ENCODE measurements at places on chromosomes 13 and 19.

DNA sequence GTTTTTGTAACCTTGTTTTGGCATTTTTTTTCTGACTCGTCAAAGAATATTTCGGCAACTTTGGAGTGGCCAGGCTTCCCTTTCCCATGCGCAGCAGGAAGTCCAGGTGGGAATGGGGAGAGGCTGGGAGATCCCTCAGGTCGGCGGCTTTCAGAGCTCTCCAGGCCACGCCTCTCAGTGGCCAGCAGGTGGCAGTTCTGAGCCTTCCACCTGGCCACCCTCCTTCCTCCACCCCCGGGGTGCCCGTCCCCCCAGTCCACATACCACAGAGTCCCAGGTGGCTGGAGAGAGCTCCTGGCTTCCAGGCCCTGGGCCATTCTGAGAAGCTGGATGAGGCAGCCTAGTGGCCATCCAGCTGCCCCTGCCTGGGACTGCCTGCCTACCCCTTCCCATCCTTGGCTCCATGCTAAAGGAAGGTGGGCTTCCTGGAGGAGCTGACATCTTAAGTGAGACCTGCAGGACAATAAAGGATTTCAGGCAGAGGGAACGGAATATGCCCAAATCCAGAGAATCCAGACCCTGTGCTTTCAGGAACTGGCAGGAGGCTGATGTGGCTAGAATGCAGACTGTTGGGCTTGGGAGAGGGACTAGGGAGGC is 46.3 kb downstream of the CCNE1 start:
- DNase-seq = no peak

- no peak for DNase-seq
Observed at GRCh38 chr19:41563854-41564514, 12.0 kb upstream of the CEACAM21 start.

DNA sequence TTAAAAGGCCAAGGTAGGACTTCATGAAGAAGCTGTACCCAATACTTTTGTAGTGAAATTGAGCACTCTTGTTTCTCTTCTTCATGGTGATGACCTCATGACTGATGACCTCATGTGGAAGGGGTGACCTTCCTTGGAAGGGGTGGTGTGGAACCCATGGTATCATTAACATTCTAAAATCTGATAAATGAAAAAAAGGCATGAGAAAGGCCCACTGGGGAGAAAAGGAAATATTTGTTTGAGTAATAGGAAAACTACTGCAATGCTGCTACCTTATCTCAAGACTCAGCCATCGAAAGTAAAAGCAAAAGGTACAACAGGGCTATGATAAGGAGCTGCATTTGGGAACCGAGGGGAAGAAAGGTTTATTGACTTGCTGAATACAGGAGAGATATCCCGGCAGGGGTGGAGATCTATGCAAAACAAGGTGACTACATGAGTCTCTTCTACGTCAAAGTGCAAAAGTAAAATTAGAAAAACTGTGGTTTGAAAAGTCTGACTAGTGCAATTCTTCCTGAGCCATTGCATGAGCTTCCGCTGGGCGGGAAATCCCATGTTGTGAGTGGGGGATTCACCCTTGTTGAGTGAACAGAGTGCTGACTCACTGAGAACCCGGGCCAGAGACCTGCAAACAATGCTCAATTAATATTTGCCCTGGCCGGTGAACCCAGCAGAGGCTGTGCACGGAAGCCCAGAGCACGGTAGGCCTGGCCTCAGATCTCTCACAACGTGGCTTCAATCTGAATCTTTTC is 138.9 kb upstream of the RFC3 start:
- DNase-seq = no peak

GRCh38 chr13:99871249-99871898 is 100.2 kb downstream of the ZIC5 start:
- DNase-seq = no peak

GRCh38 chr13:86445206-86445605 is 646.0 kb upstream of the SLITRK6 start:
- no peak for DNase-seq

GRCh38 chr13:25662516-25662915 is 290.7 kb downstream of the ATP8A2 start:
- no peak for DNase-seq

DNA sequence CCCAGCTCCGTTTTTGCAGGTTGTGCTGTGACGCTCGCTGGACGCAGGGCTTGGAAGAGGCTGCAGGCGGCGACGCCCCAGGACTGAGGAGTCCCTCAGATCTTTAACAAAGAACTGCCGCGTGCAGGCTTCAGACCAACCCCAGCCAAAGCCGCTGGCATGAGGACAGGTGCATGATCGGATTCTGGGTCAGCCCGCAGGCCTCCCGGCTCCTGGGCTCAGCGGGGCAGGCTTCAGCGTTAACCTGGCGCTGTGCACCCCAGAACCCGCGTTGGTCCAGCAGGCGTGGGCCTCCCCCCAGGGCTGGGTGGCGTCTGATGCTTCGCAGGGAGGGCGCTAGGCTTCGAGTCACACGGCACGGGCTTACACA is 920 bp upstream of the TIMM13 start:
- DNase-seq = no peak

DNA sequence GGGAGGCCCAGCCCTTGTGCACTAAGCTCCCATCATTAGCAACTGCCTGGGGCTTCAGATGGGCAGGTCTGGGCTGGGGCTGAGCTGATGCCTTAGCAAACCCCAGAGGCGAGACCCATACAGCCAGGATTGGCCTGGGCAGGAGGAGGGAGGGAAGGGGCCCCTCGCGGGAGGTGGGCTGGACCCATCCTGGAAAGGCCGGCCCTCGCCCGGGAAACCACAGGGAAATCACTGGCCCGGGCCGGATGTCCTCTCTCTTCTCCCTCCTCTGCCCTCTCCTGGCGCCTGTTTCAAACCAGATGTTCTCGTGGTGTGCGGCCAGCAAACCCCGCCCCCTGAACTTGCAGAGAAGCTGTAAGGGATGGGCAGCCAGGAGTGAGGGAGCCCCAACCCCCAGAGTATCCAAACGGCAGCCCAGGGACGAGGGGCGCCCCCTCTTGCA is 43.1 kb downstream of the TMEM255B start:
- no peak for DNase-seq

DNA sequence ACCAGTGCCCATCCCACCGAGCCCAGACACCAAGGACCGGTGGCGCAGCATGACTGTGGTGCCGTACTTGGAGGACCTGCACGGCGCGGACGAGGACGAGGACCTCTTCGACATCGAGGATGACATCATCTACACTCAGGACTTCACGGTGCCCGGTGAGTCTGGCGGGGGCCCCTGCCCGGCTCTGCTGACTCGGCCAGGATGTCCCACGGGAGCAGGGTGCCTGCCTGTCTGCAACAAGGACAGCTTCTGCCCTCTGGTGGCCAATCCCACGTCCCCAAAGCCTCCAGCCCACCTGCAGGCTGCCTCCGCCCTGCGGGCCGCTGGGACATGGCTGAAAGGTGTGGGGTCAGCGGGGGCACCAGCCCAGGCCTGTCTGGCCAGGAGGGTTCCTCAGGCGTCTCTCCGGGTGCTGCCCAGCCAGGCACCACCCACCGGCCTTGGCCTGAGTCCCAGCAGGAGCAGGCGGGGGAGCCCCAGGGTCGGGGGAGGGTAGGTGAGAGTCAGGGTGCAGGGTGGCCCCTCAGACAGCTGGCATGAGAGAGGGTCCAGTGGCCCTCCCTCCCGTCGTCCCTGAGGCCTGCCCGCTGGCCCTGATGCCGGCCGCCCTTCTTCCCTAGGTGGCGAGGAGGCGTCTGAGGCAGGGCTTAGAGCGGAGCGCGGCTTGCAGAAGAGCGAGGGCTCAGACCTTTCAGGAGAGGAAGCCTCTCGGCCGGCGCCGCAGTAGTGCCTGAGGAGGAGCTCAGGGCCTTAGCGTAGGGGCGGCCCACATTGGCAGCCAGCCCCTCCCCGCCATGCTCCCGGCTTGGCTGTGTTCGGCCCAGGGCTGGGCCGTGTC is 14.6 kb downstream of the CBARP start:
- no peak for DNase-seq

Measured in cortex of kidney (tissue), 1 donor.